ENCODE measurements at places on chromosomes 6 and 20.

- DNase-seq = peak; percentile 60
These were observed 35.2 kb downstream of the PHACTR1 start for GRCh38 chr6:12751694-12752325.

GRCh38 chr6:158207422-158207788 is 39.3 kb downstream of the GTF2H5 start:
- no peak for DNase-seq

DNA sequence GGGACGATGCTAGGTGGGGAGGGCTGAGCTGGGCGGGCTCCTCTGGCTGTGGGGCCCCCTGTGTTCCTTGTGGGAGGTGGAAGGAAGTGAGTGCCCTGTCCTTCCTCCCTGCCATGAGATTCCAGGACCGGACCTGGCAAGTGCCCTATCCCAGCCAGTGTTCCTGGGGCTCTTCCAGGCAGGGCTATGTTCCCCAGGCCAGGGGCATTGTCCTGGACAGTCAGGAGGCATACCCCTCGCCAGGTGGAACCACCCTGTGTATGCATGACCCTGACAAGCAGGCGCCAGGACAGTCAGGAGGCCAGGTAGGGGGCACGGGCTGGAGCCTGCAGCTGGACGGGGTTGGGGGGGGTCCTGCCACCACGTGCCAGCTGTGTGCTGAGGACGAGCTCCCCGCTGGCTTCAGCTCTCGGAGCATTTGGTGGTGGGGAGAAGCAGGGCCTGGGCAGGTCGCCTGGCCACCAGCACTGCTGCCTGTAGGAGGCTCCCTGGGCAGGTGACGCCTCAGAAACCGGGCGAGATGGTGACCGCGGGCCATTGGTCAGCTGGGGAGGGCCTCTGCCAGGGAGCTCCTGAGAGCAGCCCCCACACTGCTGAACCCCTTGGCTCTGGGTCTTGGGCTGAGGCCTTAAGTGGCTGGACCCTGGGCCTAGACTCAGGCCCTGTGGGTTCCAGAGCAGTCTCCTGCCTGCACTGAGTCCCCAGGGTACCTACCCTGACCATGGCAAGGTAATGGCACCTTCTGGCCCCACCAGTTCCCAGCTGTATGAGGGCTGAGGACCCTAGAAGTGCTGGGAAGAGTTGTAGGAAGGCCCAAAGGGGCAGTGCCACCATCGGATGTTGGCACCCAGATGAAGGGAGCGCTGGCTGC is 694 bp downstream of the SLC17A9 start:
- no peak for DNase-seq

DNA sequence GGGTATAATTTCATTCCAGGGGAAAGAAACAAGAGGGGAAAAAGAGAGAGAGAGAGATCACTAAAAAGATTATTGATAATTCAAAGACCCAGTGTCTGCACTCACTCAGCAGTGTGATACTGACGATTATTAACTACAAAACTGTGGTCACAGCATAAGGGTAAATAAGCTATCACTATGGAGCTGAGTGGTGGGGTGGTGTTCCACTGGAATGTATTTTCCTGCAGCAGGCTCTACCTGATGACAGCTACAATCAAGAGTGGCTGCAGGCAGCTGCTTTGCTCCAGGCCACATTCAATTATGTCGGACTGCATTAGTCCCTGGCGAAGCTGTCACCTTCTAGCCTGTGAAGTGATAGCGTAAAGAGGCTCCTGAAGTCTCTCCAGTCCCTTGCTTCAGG is 122.2 kb upstream of the TFAP2D start:
- no peak for DNase-seq

DNA sequence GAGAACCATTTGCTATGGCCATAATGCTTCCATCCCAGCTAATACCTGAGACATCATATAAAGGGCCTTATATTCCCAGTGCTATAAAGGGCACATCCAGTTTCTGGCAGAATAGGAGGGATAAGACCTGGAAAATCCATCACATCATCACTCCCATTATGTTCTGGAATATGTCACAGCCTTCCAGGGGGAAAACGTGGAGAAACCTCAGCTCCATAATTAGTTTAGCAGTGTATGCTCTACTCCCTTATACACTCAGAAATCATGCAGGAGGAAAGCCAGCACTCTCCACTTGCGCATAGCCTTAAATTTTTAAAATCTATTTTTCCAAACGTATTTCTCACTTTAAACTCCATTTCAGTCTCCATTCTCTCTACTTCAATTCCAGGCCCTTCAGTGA is 140.9 kb downstream of the ADGB start:
- no peak for DNase-seq

DNA sequence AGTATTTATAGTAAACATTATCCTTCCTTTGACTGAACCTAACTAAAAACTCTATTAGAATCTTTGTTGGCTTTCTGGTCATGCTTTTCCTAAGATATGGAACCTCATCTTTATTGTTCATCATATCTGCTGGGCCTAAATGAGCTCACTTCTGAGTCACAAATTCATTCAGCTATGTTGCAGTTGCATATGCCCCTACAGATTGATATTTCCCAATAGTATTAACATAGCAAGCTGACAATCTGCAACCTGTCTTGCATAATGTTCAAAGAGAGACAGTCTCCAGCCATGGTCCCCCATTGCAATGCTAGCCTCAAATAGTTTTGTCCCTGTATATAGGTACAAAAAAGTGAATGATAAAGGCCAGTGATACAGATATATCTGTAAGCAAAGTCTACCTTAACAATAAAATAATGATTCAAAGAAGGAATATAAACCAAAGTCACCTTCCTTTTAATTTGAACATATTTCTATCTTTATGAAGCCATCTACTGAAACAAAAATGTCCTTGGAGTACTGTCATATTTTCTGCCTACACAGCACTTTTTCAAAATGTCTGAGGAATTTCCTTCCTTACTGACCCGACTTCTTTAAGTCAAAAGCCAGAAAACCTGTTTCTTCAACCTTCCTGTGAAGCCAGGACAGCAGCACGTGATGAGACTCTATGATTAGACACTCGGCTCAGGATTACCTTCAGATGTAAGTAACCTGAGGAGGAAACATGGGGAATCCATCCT is 140.7 kb downstream of the UBE3D start:
- no peak for DNase-seq

GRCh38 chr6:11389977-11390376 is 147.6 kb upstream of the TMEM170B start:
- no peak for DNase-seq

GRCh38 chr6:141981190-141981589 is 151.5 kb upstream of the GJE1 start:
- no peak for DNase-seq

- DNase-seq = no peak
These were observed 13.6 kb downstream of the PPP1R14C start for GRCh38 chr6:150156460-150156859.

- no peak for DNase-seq
These were observed 60.6 kb downstream of the COL12A1 start for GRCh38 chr6:75145211-75145610.

DNA sequence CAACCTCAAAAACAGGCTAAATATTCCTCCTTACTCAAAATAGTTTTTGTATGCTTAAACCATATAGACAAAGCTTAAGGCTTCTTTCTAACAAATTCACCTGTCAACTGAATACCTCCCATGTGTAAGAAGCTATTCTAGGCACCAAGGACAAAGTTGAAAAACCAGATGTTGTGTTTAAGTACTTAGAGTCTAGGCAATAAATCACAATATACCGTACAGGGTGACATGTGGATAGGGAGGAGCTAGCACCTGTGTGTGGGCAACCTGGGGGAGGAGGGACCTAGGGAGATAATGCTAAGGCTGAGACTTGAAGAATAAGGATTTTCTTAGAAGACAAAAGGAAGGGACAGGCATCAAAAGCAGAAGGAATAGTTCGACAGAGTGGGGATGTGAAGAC is 123.5 kb downstream of the LMBRD1 start:
- no peak for DNase-seq

- DNase-seq = no peak
These were observed 47.5 kb upstream of the TSHZ2 start for GRCh38 chr20:52924411-52925271.

DNA sequence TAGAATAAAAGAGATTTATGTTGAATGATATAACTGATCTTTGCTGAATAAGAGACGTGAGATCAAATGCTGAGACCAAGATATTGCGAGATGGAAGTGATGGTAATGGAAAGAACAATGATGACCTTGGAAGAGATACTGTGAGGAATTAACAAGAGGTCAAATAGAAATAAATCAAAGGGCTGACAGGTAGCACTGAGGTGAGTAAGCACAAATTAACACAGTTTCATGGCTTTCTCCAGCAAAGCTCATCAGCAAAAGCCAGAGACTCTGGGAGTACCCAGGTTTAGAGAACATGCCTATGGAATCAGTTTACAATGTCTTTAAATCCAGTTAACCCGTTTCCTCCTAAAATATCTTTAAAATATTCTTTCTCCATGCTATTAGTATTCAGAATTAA is 53.3 kb downstream of the POU3F2 start:
- no peak for DNase-seq

- no peak for DNase-seq
These were observed 1.1 kb upstream of the MAS1L start for GRCh38 chr6:29488874-29489273.

DNA sequence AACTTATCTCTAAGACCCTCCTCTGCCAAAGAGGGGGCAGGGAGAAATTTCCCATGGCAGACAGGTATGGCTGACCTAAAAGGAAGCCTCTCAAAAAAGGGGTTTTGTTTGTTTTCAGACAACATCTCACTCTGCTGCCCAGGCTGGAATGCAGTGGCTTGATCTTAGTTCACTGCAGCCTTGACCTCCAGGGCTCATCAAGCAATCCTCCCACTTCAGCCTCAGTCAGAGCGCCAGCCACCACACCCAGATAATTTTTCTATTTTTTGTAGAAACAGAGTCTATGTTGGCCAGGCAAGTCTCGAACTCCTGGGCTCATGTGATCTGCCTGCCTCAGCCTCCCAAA is 3.8 kb downstream of the EZR start:
- DNase-seq = peak; percentile 77

DNA sequence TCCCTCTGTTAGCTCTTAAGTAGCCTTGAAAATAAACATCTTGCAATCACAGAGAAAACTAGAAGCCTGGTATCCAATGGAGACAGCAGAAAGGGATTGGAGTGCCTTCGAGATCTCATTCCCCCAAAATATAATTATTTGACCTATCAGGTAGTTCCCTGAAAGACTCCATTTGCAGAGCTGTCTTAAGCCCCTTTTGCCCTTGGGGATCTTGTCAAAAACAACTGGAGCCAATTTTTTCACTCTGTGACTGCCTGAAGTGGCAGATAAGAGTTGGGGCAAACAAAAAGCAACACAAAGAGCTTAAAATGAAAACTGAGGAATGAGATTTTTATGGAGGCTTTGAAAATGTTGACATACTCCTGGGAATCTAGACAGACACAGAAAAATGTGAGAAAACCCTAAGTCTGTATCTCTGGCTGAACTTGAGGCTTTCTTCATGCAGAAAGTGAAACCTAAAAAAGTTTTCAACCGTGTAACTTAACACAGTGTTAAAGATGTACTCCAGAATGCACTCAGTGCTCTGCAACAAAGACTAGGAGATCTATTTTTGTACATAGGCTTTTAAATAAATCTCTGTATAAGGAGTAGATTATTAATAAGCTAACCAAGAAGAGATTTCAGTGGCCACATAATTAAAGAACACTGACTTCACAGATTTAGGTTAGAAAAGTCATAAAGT is 971.1 kb upstream of the MAN1A1 start:
- DNase-seq = no peak

GRCh38 chr20:38883981-38884733 is 42.1 kb upstream of the FAM83D start:
- no peak for DNase-seq

- DNase-seq = no peak
These were observed 16.6 kb upstream of the PCMTD2 start for GRCh38 chr20:64238851-64239387.

GRCh38 chr20:47758517-47759450 is 26.5 kb downstream of the SULF2 start:
- DNase-seq = no peak

GRCh38 chr6:127343809-127344659 is 625 bp upstream of the ECHDC1 start:
- DNase-seq = peak; percentile 63

- DNase-seq = no peak
These were observed 34.3 kb upstream of the VEGFA start for GRCh38 chr6:43735642-43736199.

DNA sequence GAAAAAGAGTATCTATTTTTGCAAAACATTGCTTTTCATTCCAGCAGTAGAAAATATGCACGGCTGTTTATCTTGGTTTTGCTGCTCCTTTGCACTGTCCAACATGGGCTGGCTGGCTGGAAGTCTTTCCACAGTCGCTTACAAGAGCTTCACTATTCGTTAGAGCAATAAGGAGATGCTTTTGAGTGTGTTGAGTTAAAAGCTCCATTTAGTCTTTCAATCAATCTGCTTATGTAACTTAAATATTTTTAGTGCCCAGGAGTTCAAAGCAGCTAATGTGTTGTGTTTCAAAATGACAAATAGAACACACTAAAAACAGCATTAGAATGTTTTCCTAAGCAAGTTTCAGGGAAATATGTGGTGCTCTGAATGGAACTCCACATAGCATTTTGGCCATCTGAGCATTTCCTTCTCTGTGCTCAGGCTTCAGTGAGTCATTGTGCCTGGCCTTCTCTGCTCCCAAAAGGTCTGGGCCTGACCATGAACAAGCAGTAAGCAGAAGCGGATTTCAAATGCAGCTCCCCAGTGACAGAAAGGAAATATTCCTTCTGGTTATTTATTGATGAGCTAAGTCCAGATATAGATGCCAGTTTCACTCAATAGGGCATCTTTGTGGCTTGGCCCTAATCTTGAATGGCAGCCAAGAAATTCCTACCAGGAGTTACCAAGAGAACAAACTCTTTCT is 580.3 kb downstream of the TENT5A start:
- peak; percentile 1 for DNase-seq

- DNase-seq = no peak
These were observed 773 bp downstream of the SMAP1 start for GRCh38 chr6:70668499-70668812.

- peak; percentile 48 for DNase-seq
These were observed 125.2 kb downstream of the HIVEP2 start for GRCh38 chr6:142819603-142820337.

DNA sequence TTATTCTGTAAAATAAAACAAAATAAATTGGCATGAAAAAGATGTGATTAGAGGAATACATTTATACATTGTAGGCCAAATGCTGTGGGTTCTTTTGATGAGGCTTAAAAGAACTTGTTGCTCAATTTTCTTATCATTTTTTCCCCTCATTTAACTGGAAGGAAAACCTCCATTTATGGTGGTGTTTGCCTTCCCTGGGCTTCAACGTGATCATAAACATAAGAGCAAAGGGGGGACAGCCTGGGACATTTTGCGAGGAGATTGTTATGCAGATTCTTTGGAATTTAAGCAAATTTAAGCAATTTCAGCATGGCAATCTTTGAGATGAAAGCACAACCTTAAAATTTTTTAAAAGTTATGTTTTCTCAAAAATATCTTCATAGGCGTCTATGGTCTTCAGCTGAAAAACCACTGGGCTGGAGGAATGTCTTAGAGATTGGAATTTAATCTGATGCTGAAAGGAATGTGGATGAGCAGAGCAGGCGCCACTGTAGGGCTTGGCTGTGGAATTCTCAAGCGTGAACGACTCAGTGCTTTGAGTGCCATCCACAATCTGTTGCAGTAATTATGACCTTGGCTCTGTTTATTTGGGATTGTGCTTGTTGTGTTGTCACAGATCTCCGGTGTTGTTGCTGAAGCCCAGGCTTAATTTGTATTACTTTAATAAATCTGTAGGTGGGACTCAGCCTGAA is 149.4 kb upstream of the MLIP start:
- DNase-seq = peak; percentile 77
